ENCODE measurements at places on chromosomes 5 and 9.

GRCh38 chr5:153718713-153719112 is 228.2 kb downstream of the GRIA1 start:
- no peak for DNase-seq

- DNase-seq: no peak
These were observed 12.1 kb upstream of the DMAC1 start for GRCh38 chr9:7811677-7812076.

- DNase-seq: no peak
These were observed 292.8 kb downstream of the SLF1 start for GRCh38 chr5:94911276-94911675.

DNA sequence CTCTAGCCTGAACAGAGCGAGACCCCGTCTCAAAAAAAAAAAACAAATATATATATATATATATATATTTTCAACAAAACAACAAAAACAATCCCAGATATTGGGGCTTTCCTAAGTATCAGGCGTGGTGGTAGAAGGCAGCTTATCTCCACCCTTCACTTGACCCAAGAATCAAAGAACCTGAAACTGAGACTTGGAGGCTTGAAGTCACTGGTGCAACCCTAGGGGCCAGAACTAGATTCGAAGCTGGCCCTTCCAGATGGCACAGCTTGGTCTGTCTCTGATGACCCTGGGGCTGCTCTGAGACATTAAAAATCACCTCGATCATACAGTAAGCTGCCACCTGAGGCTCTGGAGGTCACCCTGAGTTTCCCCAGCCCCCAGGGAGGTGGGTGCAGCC is 1.3 kb upstream of the KCNMB1 start:
- no peak for DNase-seq

GRCh38 chr5:115818821-115819220 is 2.4 kb upstream of the CDO1 start:
- no peak for DNase-seq

DNA sequence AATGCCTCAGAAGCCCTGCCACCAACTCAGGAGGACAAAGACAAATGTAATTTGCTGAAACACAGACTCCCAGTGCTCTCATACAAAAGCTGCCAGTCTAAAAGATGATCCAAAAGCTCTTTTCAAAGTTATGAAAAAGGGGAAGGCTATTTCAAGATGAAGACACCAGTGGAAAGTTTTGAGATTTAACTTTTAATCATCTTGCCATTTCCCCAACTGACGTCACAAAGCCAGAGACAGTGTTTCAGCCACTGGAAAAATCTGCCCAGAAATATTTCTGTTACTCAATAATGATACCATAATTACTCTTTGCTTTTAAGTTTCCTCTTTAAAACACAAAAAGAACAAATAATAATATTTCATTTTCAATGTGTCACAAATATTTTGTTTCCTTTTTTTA is 20.9 kb downstream of the ENG start:
- no peak for DNase-seq

DNA sequence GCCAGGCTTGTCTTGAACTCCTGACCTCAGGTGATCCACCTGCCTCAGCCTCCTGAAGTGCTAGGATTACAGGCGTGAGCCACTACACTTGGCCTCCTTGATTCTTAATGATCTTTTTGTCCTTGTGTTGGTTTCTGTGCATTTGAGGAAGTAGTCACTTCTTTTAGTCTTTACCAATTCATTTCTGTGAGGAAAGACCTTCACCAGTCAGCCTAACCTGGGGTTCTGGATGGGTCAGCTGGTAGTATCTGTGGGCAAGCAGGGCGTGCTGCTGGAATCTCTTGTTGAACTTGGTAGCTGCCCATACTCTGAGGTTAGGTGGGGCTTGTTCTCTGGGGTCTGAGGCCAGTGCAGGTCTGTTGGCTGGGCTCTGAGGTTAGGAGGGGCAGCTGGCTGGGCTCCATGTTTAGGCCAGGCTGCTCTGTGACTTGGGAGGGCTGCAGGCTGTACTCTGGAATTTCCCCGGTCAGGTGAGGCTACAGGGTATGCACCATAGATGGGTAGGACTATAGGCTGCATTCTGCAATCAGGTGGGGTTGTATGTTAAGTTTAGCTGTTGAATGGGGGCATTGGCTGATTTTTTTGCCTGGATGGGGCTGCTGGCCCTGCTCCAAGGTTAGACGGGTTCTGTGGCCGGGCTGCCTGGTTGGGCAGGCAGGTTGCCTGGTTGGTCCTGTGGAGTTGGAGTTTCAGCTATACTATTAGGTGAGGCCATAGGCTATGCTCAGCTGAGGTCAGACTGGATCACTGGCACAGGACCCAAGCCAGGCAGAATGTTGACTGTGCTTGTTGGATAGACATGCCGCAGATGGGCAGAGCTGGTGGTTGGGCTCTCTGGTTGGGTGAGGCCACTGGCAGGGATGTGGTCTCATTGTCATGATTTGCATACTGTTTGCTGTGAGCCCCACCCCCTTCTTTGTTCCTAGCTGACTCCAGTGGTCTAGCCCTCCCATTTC is 19.2 kb downstream of the UBAP1 start:
- DNase-seq: no peak

- no peak for DNase-seq
These were observed 89.0 kb downstream of the PIK3R1 start for GRCh38 chr5:68304421-68305052.

DNA sequence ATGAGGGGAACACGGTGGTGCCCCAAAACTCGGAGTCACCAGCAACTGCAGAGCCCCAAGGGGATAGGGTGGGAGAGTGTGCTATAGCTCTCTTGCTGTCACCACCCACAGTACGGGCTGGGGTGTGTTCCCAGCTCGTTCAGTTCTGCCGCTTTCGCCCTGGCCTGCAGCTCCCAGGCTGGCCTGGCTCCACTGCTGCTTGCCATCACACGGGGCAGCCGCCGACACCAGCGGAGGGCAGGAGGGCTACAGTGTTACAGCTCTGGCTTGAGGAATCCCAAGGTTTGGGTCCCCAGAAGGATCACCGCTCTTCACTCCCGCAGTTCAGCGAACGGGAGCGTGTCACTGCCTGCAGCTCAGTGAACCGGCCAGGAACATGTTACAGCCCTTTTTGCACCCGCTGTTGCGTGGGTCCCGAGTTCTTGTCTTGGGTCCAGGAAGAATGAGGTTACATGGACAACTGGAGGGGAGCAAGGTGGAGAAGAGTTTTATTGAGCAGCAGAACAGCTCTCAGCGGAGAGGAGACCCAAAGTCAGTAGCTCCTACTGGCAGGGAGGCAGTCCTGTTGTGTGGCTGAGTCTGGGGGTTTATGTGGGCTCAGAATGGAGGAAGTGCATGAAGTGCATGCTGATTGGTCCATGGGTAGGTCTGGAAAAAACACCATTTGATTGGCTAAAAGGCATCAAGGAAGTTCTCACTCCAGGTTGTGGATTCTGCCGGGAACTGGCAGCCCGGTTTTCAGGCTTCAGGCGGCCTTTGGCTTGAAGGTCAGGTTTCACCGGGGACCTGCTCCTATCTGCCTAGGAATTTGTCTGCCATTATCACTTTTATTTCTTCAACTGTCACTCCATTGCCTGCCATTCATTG is 113.4 kb downstream of the EHMT1 start:
- DNase-seq: no peak

- DNase-seq: no peak
These were observed 371 bp upstream of the PITX1 start for GRCh38 chr5:135034236-135034962.

DNA sequence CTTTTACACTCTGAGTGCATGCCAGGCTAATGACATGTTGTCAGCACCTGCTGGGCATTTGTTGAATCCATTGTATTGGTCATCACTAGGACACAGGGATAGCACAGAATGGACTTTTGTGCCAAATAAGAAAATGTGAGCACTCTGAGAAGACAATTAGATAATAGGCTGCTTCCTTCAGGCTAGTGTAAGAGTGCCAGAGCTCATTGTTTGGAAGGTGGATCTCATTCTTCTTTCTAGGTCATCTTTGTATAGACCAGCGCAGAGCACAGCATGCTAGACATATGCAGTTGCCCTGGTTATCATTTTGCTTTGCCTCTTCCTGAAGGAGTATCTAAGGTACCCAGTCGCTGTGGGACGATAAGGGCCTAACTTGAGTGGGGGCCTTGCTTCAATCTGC is 493.4 kb upstream of the COX7C start:
- DNase-seq: no peak

DNA sequence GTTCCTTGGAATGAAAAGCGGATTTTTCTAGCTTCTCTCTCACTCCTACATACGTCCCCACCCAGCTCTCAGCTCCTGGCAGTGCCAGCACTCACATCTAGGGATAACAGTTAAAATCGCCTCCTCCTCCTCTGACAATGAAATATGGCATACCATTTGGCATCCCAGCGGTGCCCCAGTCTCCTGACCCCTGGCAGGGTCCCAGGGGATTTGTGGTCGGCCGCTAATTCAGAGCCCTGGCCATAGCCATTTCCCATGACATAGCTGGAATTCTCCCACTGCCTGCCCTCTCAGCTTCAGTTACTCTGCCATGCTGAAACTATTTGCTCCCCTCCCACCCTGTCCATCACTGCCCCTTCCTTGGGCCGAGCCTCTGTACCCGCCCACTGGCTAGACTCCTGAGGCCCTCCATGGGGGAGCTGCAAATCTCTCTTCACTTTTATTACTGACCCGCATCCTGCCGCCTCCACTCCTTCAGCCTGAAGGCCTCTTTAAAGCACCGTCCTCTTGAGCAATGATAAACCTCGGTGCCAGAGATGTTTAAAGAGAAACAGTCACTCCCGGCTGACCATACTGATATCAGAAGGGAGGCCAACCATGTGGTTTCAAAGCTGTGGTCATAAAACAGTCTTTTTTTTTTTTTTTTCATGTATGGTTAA is 139.8 kb downstream of the SLIT3 start:
- DNase-seq: no peak

DNA sequence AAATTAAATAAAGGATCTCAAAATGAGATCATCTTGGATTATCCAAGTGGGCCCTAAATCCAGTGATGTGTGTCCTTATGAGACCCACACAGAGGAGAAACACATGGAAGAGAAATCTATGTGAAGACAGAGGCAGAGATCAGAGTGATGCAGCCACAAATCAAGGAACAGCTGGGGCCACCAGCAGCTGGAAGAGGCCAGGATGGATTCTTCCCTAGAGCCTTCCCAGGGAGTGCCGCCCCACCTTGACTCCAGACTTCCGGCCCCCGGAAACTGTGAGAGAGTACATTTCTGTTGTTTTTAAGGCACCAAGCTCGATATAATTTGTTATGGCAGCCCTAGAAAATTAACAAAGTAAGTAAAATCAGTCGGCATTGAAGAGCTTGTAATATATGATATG is 286.9 kb downstream of the FBXL7 start:
- DNase-seq: no peak

- DNase-seq: no peak
These were observed 37.6 kb downstream of the RHOBTB3 start for GRCh38 chr5:95768731-95769130.

DNA sequence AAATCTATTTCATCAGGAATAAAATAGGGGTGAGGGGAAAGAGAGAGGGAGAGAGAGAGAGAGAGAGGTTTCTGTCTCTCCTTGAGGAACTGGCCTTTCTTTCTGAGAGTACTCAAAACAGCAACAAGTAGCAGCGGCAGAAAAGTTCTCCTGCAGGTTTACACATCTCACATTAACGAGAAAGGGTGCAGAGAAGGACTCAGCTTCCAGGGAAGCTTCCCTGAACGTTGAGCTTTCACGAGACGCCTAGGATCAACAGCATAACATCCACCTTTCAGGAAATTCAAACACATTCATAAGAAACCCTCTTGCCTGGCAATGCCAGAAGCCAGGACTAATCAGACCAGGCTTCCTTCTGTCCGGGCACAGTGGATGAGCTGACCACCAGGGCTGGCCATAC is 162.9 kb downstream of the ZDHHC21 start:
- DNase-seq: no peak

DNA sequence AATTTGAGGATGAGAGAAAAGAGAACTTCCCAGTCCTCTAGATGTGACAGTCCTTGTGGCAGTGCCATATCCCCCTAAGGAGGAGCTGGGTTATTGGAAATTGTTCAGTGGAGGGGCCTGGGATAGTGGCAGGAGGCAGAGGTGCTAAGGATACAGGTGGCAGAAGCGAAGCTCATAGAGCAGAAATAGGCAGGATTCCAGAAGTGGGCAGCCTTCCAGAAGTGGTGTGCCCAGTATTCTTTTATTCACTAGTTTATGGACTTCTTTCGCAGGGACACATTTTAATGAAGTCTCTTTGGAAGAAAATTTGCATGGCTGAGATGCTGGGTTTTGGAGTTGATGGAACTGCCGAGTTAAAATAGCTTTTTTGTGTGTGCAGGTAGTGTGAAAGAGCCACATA is 6.8 kb downstream of the PIK3R1 start:
- DNase-seq: no peak

- no peak for DNase-seq
These were observed 106.6 kb downstream of the SIL1 start for GRCh38 chr5:139091439-139092156.

- DNase-seq: no peak
These were observed 8.0 kb downstream of the SH3RF2 start for GRCh38 chr5:145944328-145944727.

GRCh38 chr5:108372369-108372768 is 9.5 kb downstream of the FBXL17 start:
- no peak for DNase-seq

GRCh38 chr5:69083412-69083811 is 10.4 kb upstream of the SLC30A5 start:
- DNase-seq: no peak

- DNase-seq: no peak
These were observed 55.8 kb downstream of the PIP5K1B start for GRCh38 chr9:68760674-68761333.

Measured in CD4-positive, alpha-beta T cell treated with Interleukin-12 subunit alpha and Interleukin-12 subunit beta, for 1 hour (primary cell).